Prostate gland (tissue), 2 donors: ENCODE measurements at places on chromosomes 11 and 22. TPM values are rescaled to one million over a fixed set of nuclear protein-coding genes. Genes with fewer than 3 reads are reported as not detected.

GRCh38 chr22:28232204-28232603, 313.1 kb upstream of the PITPNB start:
- no peak overlapping the region for H3K27ac ChIP-seq
- no peak overlapping the region for H3K4me3 ChIP-seq
- H3K4me1 ChIP-seq: no peaks in the 10 kb centered on the region
- no peak for DNase-seq
- no peaks in the 10 kb centered on the region for H3K36me3 ChIP-seq

DNA sequence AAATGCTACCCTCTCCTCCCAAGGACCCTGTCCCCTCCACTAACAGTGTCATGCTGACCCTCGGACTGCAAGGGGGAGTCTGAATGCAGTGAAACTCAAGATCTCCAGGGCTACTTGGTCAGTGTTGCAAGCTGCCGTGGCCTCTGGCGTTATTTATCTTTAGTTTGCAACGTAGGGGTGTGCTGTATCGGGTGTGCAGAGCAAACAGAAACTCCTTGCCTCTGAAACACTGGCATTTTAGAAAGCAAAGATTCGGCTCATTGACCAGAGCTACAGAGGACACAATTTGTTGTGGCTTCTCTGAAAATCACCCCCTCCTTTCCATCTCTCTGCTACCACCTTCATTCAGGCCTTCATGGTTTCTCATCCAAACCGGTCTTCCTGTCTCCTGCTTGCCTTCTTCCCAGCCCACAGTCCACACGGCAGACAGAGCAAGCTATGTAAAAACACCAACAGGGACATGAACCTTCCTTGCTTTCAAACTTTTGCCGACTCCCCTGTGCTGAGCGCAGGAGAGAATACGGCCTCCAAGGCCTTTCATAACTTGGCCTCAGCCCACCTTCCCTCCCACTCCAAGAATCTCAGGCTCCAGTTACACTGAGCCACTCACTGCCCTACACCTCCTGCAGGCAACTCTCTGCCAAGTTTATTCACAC, 14.9 kb downstream of the FZD4 start:
- H3K27me3 ChIP-seq: no peaks in the 10 kb centered on the region
- H3K4me1 ChIP-seq: peaks cover 16% of the 10 kb centered on the region
- no peak overlapping the region for H3K4me3 ChIP-seq
- H3K36me3 ChIP-seq: no peaks in the 10 kb centered on the region
- DNase-seq: peak; percentile 32
- peak overlapping the region; percentile 64 for H3K27ac ChIP-seq

DNA sequence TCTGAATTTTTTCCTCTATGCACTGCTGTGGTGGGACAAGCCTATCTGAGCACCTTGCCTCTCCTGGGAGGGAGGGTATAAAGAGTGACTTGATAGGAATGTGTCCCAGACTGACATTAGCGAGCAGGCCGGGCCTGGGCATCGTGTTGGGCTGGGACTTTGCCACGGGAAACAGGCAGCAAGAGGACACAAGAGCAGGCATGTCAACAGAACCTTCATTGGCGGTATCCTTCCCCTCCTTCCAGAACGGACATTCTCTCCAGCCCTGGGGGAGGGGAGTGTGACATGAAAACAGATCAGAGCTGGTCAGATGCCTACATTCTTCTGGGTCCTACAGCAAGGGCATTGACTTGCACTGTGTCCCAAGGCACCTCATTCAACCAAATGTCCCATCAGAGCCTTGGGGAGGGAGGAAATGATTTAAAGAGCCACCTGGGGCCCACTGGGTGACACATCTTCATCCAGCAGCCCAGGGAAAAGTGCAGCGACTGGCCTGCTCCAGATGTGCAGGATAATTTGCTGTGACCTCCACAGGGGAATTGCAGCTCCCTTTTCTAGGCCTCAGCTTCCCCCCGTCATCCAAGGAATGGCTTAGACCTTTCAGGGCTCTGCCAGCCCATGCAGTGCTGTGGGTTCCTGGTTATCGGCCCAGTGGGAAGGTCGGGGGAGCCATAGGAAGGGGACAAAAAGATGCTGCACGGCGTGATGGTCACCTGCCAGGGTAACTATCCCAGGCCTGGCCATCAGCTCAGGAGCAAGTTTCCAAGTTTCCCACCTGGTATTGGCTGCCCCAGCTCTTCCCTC, 21.8 kb upstream of the UVRAG start:
- H3K27me3 ChIP-seq: no peaks in the 10 kb centered on the region
- no peaks in the 10 kb centered on the region for H3K36me3 ChIP-seq
- H3K4me1 ChIP-seq: no peaks in the 10 kb centered on the region
- H3K4me3 ChIP-seq: no peak overlapping the region
- DNase-seq: no peak

The DNAJB7 gene
- total RNA-seq: not detected

The FAM111B gene
- total RNA-seq: 0.62 TPM
